ENCODE measurements at places on chromosomes 7 and 10.
A peak's percentile ranks its signal among the peaks of the same experiment; 100 is the strongest.

GRCh38 chr7:133650487-133651300 lies 397.8 kb downstream of the EXOC4 start:
- DNase-seq: no peak

- DNase-seq: no peak
Observed at GRCh38 chr7:101576998-101577397, 52.1 kb downstream of the MYL10 start.

GRCh38 chr7:156753630-156754029 lies 113.1 kb downstream of the RNF32 start:
- DNase-seq: no peak

DNA sequence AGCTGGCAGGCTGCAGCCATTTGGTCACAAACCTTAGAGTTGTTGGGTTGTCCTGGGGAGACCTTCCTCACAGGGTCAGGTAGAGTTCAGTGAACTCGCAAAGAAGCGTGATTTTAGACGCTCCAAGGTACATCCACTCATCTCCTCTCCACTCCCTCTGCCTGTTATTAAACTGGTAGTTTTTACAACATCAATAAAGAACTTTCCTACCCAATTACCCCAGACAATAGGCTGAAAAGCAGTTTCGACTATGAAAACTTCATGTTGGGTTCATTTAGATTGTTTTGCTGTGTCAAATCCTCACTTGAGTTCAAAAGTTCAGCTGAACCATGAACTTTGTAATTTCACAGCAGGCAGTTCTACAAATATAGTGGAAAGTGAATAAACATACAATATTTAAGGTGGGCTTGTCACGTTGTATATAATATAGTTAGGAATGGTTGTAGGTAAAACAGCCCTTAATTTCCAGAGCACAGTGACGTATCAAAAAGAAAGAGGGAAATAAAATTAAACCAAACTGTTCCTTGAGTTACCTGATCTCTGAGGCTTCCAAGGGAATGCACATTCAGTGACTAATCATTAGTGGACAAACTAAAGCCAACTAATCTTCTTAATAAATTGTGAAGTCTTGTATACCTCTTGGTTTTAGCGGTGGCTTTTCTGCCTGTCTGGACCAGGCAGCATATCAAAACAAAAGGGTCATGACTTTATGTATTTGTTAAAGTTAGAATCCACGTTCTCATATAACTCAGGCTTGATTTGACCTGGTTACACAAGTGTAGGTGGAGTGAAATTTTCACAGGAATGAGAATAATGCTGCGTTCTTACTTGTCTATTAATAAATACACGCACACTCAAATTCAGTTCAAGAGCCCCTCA lies 100.5 kb downstream of the CYP26A1 start:
- no peak for DNase-seq

DNA sequence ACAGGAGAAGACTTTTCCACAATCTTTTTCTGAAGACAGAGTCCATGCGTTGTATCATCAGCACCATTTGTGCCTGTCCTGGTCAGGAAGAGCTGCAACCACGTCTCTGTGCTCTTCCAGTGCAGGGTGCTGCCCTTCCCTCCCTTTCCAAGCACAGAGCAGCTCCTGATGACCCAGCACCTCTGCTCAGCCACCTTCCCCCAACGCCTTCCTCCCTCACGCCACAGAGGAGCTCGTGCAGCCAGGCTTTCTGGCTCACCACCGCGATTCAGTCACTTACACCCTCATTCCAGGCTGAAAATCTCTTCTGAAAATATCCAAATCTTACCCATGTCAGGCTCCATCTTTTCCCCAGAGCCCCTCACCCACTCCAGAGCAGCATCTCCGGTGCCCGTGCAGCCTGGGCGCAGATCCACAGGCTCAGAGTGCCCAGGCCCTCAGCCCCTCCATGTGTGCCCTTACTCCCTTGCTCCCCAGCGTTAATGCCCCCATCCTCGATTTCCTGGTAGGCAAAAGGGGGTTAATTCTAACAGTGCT lies 181.5 kb downstream of the DIP2C start:
- DNase-seq: no peak

DNA sequence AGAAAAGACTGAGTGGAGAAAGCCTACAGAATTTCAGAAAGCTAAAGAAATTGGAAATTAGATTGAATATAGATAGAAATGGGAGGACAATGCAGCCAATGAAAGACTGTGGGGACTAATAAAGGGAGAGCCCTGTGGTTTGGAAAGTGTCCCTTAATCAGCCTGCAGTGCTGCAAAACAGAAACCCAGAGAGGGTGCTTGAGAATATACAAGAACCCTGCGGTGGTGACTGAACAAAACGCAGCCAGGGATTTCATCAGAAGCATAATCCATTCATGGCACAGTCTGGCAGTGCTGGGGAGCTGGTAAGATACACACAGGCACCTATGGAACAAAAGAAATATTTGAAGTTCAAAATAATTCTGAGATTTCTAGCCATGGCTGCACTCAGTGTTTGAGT lies 19.1 kb downstream of the CEP41 start:
- peak; percentile 95 for DNase-seq

- peak; percentile 24 for DNase-seq
Observed at GRCh38 chr10:69901022-69901421, 99.3 kb downstream of the COL13A1 start.

DNA sequence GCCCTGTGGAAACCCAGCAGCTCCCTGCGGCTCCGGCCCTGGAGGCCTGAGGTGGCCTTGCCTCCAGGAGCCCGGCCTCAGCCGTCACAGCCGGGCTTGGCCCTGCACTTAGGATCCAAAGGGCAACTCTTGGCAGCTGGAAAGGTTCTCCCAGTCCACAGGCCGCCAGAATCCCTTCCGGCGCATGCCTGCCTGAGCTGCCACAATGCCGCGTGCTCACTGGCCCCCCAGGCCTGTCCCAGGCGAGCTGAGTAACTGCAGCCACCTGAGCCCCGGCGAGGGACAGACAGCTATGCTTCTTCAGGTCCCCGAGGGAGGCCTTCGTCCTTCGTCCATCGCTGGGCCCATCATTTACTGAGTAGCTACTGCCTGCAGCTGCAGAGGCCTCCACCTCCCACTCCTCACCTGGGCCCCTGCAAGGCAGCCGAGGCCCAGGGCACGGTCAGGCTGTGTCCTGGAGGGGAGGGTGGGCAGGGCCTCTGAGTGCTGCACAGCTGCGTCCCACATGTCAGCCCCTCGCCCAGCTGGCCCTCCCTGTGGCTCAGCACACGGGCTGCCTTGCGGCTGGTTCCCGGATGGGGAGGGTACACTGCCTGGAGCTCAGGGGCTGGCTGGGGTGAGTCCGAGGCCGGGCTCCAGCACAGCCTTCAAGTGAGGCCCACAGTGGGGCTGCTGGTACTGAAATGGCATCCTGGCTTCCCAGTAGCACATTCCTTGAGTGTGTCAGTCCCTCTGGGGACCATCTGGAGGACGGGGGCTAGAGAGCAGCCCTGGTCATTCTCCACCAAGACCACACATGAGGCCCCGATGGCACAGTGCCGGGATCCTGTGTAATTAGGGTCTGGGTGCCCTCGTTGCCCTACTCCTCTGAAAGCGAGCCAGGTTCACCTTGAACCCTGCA lies 172.5 kb downstream of the ELFN1 start:
- DNase-seq: no peak

GRCh38 chr10:104707602-104708459 lies 66.7 kb downstream of the SORCS3 start:
- DNase-seq: no peak

GRCh38 chr10:113987805-113988204 lies 55.9 kb upstream of the ADRB1 start:
- DNase-seq: no peak

GRCh38 chr10:122323941-122324675 lies 50.4 kb upstream of the PLEKHA1 start:
- DNase-seq: no peak

- DNase-seq: no peak
Observed at GRCh38 chr10:75592151-75592787, 160.8 kb downstream of the LRMDA start.

DNA sequence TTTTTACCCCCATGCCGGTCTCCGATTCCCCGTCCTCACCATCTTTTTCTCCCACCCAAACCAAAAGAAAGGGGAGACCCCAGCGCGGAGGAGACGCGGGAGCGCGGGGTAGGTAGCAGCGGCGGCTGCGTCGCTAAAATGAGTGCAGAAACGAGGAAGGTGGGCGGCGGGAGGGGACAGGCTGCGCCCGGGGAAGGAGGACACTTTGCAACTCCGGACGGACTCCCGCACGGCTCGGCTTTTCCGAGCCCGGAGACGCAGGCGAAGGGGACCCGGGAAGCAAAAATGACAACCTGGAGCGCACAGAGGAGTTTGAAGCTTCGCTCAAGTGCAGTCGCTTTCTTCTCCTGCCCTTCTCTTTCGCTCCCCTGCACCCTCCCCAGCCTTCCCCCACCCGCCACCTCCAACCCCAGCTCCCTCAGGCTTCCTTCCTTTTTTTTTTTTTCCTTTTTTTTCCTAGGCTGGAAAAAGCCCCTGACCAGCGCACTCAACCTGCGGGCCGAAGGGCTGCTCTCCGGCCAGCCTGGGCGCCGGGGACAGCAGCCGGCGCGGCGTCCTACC lies 453 bp downstream of the SFMBT2 start:
- no peak for DNase-seq

- no peak for DNase-seq
Observed at GRCh38 chr10:33553748-33554571, 219.5 kb upstream of the NRP1 start.

GRCh38 chr7:111671927-111672326 lies 109.6 kb upstream of the IMMP2L start:
- no peak for DNase-seq

- no peak for DNase-seq
Observed at GRCh38 chr7:137003566-137003965, 135.1 kb downstream of the CHRM2 start.

- DNase-seq: no peak
Observed at GRCh38 chr10:124605481-124605855, 138.7 kb downstream of the FAM53B start.

GRCh38 chr10:69829775-69830174 lies 28.1 kb downstream of the COL13A1 start:
- DNase-seq: no peak

Data from NCI-H187 treated with DMSO at 0.1 percent for 48 hours (cell line).